Cortex of kidney (tissue), 1 donor: ENCODE measurements at places on chromosomes 3 and 15.

DNA sequence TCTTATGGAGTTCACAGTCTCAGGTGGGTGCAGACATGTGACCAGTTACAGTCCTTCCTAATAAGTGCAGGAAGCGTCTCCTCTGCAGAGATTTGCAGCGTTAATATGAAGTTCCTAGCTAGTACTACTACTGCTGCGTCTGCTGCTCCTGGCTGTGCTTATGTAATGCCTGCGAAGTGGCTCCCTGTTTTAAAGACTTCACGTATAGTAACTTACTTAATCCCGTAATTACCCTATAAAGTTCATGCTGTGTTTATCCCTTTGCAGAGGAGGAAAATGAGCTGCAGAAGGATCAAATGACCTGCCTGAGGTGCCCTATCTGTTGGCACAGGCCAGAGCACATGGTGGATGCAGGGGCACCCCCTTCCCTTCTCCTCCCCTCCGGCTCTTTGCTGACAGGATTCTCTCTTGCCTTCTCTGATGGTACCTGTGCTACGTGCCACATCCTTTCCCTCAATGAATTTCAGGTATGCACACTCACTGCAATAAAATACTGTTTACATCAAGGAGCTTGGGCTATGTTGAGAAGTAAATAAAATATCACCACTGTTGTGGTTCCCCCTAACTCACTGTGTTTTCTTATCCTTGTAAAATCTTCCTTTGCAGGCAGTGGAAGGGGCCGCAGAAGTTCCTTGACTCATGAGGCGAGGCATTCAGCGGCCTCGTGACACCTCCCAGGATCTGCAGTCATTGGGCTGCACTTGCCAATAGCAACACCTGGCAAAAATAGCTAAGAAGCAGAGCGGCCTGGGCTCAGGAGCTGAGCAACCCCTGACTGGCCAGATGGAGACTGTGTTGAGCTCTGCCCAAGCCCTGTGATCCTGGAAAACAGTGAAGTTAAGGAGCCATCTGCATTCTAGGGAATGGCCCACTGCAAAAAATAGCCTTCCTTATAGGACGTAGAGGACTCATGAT is 188.9 kb upstream of the ATP10A start:
- DNase-seq, result no peak

DNA sequence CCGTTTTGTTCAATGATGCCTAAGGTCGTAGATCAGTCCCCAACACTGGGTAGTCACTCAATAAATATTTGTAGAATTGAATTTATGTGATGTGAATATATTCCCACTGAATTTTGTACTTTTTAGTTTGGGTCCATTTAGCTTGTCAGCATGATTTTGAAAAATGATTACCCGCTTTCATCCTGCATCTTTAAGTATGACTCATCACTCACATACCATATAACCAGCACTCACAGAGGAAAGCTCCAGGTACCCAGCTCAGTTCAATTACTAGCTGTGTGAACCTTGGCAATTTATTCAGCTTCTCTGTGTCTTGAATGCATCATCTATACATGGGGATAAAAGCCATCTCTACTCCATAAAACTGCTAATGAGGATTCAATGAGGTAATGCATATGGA is 2.2 kb upstream of the MLF1 start:
- DNase-seq, result no peak

DNA sequence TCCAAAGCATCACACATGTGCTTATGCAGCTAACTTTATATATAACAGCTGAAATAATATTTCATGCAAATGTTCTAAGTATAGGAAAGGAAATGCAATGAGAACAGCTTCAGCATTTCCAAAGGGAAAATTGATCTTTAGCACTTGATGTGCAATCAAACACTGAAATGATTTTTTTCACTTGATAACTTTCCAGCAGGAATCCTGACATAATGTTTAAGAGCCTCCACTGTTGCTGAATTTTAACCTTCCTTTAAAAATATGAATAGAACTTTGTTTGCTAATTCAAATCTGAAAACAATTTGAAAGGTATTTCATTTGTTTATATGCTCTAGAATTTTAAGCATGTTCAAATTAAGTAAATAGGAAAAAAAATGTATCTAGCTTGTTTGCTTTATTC is 96.9 kb upstream of the STRIT1 start:
- DNase-seq, result no peak

GRCh38 chr15:25426896-25427610 is 11.8 kb downstream of the UBE3A start:
- no peak for DNase-seq

DNA sequence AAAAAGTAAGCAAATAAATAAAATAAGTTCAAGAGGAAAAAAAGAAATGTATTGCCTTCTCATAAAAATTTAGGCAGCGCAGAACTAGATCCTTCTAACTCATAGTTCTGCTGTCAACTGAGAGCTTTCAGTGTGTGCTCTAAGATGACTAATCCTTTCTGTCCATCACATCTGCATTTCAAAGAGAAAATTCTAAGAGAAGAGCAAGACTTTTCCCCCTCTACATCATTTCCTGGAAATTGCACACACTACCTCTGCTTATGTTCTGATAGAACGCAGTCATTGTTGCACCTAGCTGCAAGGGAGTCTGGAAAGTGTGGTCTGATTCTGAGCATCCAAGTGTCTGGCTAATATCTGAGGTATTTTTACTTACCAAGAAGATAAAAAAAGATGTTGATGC is 39.6 kb upstream of the SLCO3A1 start:
- no peak for DNase-seq

DNA sequence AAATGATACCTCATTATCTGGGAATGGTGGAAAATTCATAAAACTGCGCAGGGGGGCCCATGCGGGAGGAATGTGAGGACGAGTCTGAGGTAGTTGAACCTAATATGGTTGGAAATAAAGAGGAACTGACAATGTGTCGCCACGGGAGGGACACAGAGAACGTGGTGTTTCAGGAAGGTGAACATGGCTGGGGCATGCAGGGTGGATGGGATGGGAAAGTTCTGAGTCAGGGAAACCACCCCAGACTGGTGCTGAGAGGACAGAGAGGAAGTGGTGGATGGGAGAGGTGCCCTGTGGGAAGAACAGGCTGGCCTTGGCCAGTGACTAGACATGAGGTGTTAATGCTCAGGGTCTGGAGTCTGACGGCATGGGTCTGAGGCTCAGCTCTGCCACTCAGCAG is 137.1 kb upstream of the WNT5A start:
- no peak for DNase-seq
